NCI-H1417 treated with DMSO at 0.1 percent for 48 hours (cell line): ENCODE measurements at places on chromosomes 5 and 9.

DNA sequence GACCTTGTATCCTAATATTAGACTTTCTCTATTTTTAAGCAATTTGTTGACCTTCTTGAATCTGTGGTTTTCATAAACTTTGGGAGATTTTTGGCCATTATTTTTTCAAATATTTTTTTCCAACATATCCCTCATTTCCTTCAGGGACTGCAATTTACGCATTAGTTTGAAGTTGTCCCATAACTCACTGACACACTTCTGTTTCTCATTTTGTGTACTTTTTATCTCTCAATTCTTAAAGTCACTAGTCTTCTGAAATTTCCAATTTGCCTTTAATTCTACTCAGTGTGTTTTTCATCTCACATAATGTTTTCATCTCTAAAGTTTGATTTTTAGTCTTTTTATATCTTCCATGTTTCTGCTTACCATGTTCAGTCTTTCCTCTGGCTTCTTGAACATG, 356.8 kb downstream of the RAB3C start:
- DNase-seq = no peak

DNA sequence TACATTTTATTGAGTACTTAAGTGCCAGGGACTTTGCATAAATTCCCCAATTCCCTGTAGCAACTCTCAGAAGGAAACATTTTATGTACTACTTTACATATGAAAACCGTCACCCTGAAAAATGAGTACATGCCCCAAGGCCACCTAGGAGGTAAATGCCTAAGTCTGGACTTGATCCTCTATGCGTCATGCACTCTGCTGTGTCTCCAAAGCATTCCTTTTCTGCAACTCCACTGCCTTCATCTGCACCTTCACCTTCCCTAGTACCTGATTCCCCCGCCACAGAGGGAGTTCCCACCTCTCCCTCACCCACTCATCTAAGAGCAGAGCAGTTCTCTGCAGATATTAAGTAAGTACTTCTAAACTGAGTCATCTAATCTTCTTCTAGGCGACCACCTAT, 75.2 kb upstream of the HRH2 start:
- no peak for DNase-seq

GRCh38 chr5:80592761-80593160, 22.7 kb upstream of the ANKRD34B start:
- DNase-seq = no peak

DNA sequence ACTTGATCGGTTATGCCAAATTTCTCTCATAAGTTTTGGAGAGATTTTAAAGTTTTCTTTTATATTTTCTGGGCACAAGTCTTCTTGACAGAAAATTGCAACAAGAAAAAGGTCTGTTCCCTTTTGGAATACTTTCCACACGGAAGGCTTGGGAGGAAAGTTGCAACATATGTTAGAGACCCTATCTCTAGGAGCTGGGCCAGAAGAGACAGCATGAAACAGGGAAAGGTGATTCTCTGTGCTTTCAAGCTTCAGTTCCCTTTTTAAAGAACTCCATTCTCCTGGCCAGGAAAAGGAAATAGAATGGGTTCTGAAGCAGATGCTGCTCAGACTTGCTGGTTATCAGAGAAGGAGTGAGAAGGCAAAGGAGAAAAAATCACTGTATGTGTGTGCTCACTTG, 368.3 kb downstream of the SPATA31D1 start:
- DNase-seq = no peak

GRCh38 chr5:199197-199949, 8.1 kb downstream of the LRRC14B start:
- no peak for DNase-seq

DNA sequence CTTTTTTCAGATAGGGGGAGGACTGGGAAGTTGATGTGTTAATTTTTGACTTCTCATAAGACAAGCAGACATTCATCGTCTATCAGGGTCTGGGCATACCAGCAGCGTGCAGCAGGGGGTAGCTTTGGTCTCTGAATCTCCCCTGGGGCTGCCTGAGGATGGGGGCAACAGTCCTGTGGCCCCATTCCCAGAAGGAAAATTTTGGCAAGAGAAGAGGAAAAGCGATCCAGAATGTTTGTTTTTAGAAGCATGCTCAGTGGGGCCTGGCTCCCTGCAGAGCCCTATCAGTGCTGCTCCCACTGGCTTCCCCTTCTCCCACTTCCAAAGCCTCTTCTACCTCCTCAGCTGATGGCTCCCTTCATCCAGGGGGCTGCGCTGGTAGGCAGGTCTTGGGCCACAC, 194.8 kb upstream of the IL12B start:
- no peak for DNase-seq

- DNase-seq = no peak
Measured at GRCh38 chr5:133438487-133438886, 173.9 kb downstream of the FSTL4 start.

GRCh38 chr9:87610200-87611155, 112.8 kb downstream of the DAPK1 start:
- DNase-seq = no peak

GRCh38 chr5:61788548-61788947, 456.5 kb downstream of the ZSWIM6 start:
- DNase-seq = no peak

GRCh38 chr5:73814233-73814846, 188.3 kb downstream of the ARHGEF28 start:
- DNase-seq = no peak

DNA sequence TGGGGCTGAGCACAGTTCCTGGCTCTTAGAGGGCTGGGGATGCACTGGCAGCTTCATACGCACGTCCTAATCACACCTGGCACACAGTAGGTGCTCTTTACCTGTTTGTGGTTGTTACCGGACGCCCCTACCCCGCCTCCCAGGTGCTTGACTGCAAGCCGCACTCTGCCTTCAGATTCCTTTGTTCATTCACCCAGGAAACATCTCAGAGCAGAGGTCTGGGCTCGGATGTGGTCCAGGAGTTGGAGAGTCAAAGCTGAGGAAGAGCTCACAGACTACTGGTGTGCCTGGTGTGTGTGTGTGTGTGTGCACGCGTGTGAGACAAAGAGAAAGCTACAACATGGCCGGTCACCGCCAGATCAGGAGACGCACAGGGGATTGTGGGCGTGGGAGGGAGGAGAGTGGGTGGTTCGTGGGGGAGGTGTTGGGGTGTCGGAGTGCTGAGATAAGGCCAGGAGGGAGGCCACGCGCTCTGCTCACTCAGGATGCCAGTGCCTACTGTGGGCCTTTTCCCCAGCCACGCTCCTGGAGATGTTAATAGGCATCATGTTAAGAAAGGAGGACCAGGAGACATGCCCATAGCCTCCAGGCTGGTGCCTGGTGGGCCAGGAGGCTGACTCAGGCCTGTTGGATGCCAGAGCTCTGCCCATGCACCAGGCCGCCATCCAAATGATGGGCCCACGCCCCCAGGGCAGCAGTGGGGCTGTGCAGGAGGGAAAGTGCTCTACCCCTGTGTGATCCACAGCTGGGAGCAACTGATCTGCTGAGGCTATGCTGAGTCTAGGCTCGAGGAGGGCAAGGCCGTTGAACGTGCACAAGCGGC, 39.9 kb downstream of the CRB2 start:
- DNase-seq = no peak

- DNase-seq = no peak
Measured at GRCh38 chr9:129442803-129443511, 177.9 kb downstream of the C9orf50 start.

GRCh38 chr5:7494481-7495130, 98.7 kb downstream of the ADCY2 start:
- DNase-seq = no peak

GRCh38 chr5:112346411-112347044, 72.5 kb downstream of the EPB41L4A start:
- DNase-seq = no peak

- DNase-seq = no peak
Measured at GRCh38 chr5:116539222-116539621, 35.4 kb downstream of the SEMA6A start.

DNA sequence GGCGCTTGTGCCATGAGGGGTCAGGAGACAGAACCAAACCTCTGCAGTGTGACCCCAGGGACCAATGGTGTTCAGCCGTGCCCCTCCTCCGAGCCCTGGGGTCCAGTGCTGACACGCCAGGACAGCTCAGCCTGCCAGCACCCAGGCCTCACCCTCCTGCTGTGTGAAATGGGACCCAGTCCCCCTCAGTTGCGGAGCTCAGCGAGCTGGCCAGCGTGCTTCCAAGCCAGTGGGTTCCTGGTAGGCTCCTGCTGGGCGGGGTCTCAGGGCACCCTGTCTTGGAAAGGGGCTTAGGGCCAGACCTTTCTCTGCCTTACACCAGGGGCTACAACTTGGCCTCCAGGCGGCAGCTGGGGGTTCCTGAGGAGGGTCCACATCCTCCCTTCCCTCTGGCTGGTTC, 4.4 kb downstream of the RNF44 start:
- no peak for DNase-seq

- no peak for DNase-seq
Measured at GRCh38 chr5:66039296-66039695, 104.8 kb upstream of the SREK1 start.

DNA sequence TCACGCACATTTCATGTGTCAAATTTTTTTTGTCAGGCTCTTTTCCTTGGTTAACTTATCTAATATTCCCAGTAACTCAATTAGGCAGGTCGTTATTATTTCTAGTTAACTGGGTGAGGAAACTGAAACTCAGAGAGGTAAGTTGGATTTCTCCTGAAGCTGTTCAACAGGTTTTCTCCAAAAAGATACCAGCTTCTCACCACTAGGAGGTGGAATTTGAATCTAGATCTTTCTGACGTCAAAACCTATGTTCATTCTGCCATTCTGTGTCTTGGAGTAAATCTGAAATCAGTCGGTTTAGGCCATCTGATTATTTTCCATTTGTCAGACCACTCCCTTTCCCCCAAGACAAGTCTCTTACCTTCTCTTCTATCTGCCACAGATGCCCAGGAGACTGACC, 572.9 kb downstream of the ACTL7B start:
- no peak for DNase-seq

- no peak for DNase-seq
Measured at GRCh38 chr9:89352451-89352850, 34.2 kb downstream of the SECISBP2 start.

DNA sequence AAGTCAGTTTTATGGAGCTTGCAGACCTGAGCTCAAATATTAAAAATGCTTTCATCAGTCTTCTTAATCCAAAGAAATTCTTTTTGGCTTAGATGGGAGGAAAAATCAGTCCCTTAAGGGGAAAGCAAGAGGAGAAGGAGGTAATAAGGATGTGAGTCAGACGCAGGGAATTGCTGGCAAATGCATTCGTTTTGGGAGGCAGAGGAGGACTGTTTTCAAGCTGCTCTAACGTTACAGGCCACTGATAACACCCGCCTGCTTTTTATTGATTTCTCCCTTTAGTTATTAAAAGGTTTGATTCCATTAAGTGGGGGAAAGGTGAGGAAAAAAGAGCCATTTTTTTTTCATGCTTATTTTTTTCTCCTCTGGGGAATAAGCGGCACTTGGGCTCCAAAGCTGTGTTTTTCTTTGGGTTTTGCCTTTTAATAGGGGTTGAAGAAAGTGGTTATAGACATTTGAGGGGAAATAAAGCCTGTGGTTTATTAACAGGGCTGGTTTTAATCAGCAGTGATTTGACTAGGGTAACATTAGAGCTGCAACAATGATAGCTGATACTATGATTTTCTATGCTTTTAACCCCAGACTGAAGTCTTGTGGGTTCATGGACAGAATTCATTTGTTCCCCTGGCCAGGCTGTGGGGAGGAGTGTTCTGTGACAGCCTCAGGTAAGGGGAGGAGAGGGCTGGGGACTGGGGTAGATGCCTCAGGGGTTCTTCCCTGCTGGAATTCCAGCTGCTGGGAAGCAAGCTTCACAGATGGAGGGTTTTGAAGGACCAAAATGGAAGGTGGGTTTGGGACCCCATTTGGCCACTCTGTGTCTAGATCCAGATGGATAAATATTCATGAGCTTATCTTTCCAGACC, 225.2 kb downstream of the GAS1 start:
- no peak for DNase-seq

DNA sequence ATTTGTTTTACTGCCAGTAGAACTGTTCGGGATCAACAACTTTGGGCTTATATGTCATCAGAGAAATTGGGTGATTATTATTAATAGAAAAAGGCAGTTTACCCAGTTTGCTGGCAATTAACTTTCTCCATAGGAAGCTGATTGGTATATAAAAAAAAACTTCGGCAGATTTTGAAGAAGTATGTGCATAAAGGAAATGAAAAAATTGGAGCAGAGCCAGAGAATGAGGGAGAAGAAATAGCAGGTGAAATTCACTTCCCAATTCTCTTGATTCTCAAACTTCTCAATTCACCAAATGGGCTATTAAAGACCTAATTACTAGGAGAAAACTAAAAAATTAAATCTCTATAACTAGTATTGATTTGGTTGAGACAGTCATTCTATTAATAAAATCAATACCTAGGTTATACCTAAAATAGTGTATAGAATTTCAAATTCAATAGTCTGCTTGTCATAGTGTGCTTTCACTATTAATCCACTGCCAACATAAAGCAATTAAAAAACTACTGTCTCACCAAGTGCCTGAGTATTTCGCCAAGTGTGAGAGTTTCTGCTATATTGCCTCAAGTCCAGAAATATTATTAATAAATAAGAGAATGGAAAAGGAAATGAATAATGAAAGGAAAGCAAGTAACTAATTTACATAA, 47.5 kb downstream of the STX17 start:
- no peak for DNase-seq

DNA sequence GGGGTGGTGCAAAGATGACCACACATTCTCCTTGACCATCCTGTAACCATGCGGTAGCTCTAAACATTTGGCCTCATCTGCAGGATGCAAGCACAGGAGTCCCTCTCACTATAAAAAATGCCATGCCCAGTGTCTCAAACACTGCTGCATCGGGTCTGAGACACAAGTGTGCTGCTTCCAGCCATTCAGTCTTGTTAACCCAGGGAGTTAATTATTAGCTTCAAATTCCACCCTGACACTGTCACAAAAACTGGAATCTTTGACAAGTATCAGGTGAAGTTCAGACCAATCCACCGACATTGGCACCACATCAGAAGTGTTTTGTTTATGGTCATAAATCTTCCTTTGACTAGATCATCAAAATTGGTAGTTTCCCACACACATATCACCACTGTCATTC, 119.1 kb upstream of the RASEF start:
- no peak for DNase-seq

DNA sequence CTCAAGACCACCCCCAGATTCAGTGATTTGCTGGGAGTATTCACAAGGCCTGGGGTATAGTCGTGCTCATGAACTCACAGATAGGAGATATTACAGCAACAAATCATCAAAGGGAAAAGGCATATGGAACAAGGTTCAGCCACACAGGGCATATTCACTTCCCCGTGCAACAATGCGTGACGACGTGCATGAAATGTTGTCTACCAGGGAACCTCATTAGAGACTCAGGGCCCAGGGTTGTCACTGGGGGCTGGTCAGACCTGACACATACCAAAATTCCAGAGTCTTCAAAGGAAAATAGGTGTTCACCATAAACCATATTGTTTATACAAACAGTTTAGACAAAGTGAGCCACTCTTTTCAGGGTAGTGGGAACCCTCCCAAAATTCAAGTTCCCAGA, 212.4 kb downstream of the RFK start:
- DNase-seq = no peak

GRCh38 chr5:158492136-158492535, 607.6 kb downstream of the EBF1 start:
- no peak for DNase-seq

GRCh38 chr9:72247549-72247948, 98.3 kb downstream of the GDA start:
- DNase-seq = no peak
